NCI-H146 (cell line): ENCODE measurements at places on chromosomes 11 and 22.

DNA sequence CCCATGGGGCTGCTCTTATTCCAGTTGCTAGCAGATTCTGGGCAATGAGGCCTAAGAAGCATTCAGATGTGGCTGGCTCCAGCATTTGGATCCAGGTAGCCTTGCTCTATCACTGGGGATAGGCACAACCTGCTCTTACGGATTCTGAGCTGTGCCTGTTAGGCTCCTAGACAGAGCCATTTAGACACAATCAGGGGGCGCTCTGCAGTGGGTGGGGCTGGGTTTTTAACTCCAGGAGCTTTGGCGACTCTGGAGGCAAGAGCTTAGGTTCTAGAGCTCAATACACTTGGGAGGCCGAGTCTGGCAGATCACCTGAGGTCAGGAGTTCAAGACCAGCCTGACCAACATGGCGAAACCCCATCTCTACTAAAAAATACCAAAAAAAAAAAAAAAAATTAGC, 32.0 kb downstream of the KCNC1 start:
- DNase-seq, result no peak

GRCh38 chr11:97937501-97937900, 1083.2 kb upstream of the CNTN5 start:
- DNase-seq, result no peak

DNA sequence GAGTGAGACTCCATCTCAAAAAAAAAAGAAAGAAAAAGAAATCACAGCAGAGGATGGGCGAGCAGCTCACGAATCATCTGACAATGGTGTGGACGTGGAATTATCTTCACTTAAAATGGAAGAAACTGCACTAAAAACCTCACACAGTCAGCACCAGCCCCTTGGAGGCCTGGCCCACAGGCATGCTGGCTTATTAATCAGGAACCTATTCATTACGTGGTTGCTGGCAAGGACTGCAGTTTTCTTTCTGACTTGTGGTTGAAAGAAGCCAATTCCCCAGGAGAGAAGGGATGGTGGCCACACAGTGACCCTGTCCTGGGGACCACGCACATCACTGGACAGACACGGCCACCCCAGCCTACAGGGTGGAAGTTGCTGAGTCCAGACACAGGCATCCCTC, 401.1 kb downstream of the CTTN start:
- no peak for DNase-seq

GRCh38 chr11:123264431-123264780, 69.4 kb upstream of the CLMP start:
- DNase-seq, result no peak
